ENCODE measurements at places on chromosomes 4 and X. TPM values are rescaled to one million over a fixed set of nuclear protein-coding genes. Genes with fewer than 3 reads are reported as not detected.

Gene MPP1
- 25.6 TPM for total RNA-seq

Gene TAF7L
- total RNA-seq: 0.23 TPM

Gene CT83
- total RNA-seq: not detected

Gene UFSP2
- total RNA-seq: 42.8 TPM

Gene PNMA6A
- 0.68 TPM for total RNA-seq

Gene COL4A5
- 62.7 TPM for total RNA-seq

Gene GATA1
- not detected for total RNA-seq

All from smooth muscle cell of the coronary artery (primary cell).